ENCODE measurements at places on chromosomes 3 and 15.

- DNase-seq: no peak
Observed at GRCh38 chr15:90530250-90531051, 728 bp downstream of the CRTC3 start.

GRCh38 chr3:158354713-158355112, 216.3 kb upstream of the MLF1 start:
- DNase-seq: no peak

- DNase-seq: no peak
Observed at GRCh38 chr15:51093839-51094605, 684 bp downstream of the TNFAIP8L3 start.

GRCh38 chr3:100682056-100682853, 27.0 kb upstream of the TFG start:
- no peak for DNase-seq

GRCh38 chr3:29307295-29307694, 26.4 kb downstream of the RBMS3 start:
- no peak for DNase-seq
